Urothelium cell line (cell line): ENCODE measurements at places on chromosomes 2 and 18.

DNA sequence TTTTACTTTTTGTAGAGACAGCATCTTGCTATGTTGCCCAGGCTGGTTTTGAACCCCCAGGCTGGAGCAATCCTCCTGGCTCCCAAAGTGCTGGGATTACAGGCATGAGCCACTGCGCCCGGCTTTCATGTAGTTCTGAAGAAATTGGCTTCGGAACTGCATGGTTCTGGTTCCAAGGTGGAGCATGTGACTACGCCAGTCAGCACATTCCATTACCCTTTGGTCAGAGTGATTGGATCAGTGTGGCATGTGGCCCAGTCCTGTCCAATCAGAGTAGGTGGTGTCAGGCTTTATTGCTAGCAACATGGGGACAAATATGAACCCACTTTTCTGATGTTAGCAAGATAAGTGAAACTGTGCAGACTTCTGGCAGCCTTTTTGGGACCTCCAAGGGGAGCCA lies 16.3 kb upstream of the ATOH8 start:
- DNase-seq: peak; percentile 53

GRCh38 chr18:55706898-55707297 lies 118.9 kb upstream of the TCF4 start:
- DNase-seq: no peak

GRCh38 chr2:20439503-20439902 lies 7.4 kb upstream of the RHOB start:
- peak; percentile 18 for DNase-seq

DNA sequence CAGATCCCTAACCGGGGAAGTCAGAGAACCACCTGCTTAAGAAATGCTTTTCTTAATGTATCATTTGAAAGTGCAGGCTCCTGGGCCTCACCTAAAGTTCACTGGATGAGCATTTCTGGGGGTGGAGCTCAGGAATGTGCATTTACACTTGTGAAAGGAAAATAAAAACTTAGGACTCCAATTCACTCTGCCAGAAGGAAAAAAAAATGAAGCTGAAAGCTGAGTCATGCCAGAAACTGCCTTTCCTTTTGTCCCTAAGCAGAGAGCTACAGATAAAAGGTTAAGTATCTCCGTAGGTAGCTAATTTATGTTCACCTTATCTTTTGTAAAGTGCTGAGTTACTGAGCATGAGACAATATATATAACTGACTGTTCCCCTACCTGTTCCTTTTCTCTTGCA lies 229.5 kb upstream of the MEX3C start:
- no peak for DNase-seq

GRCh38 chr18:8946066-8946838 lies 156.2 kb upstream of the NDUFV2 start:
- DNase-seq: peak; percentile 77

GRCh38 chr2:140353541-140353940 lies 1573.4 kb upstream of the NXPH2 start:
- peak; percentile 2 for DNase-seq
